Muscle of arm (tissue), 14 donors: ENCODE measurements at places on chromosomes 7 and 10. TPM values are rescaled to one million over a fixed set of nuclear protein-coding genes. Genes with fewer than 3 reads are reported as not detected.

- DNase-seq, result no peak
Measured at GRCh38 chr10:133276435-133277201, at the start of gene ADAM8. TSS of gene ADAM8 (minus strand) at chr10:133276868. CDS start at chr10:133276817, 51 bp downstream.

DNA sequence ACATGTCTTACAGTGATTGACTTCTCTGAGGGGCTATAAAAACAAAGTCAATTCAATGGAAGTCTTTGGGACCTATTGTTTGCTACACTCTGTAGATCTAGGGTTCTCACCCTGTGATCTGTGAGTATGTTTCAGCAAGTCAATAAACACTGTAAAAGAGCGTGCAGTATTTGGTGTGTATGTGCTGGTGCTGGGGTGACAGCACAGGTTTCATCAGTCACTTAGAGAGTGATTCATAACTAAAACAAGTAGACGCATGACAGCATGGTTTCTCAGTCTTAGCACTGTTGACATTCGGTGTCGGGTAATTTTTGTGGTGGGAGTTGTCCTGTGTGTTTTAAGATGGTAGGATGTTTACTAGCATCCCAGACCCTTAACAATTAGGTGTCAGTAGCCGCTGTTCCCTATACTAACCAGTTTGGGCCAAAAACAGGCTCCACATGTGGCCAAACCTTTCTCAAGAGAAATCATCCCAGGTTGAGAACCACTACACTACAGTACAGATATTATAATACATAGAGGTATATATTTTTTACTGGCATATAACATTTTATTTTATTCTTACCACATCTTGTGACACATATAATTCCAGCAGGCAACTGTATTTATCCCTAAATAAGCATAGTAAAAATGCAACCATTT is 411.8 kb downstream of the ARL4A start:
- no peak for DNase-seq

NPY gene
- 20.6 TPM for polyA plus RNA-seq

PRKG1 gene
- 39.6 TPM for polyA plus RNA-seq

SNX10 gene
- polyA plus RNA-seq, result not detected

AKR1C4 gene
- polyA plus RNA-seq, result not detected

LRMDA gene
- polyA plus RNA-seq, result 4.8 TPM
